IMR-90 (cell line): ENCODE measurements at places on chromosomes 3 and 15. TPM values are rescaled to one million over a fixed set of nuclear protein-coding genes. Genes with fewer than 3 reads are reported as not detected.

DNA sequence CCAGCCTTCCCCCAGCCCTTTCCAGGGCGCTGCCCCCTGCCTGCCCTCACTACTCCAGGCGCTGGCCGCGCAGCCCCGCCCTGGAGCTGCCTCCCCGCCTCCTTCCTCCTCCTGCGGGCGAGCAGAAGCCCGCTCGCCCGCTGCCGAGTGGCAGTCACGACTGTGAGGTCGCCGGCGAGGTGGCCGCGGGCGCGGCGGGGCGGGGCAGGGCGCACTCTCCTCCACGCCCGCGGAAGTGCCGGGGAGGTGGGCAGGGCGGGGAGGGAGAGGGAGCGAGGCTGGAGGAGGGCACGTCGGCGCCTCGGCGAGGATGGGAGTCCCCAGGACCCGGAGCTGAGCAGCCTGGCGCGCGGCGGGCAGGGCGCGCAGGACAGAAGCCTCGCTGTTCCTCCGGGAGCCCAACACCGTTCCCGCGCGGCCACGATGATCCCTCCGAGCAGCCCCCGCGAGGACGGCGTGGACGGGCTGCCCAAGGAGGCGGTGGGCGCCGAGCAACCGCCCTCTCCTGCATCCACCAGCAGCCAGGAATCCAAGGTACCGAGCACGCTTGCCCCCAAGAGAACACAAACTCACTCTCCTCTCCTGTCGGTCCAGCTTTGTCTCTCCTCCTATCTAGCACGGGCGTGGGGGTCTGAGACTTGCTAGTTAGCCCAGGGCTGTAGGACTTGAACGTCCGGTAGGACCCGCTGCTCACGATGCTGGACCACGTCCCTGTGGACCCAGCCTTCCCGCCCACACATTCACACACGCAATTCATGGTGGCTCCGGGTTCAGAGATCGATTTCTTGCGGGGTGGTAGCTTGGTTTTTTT, at the start of gene STAC:
Gene STAC, plus strand, starts transcription at position 284 of the 811 bp plus-strand sequence. Its CDS starts 140 bp downstream, at position 424.
- DNase-seq: no peak

- no peak for DNase-seq
Measured at GRCh38 chr3:2484162-2485026, 385.7 kb downstream of the CNTN4 start.

- DNase-seq: no peak
Measured at GRCh38 chr3:57252404-57252803, 24.9 kb downstream of the APPL1 start.

GRCh38 chr3:46013316-46014094, 13.8 kb downstream of the XCR1 start:
- no peak for DNase-seq

- DNase-seq: no peak
Measured at GRCh38 chr3:66454464-66454859, 46.4 kb downstream of the LRIG1 start.

GRCh38 chr3:190558796-190559195, 44.9 kb downstream of the IL1RAP start:
- DNase-seq: no peak

- peak; percentile 79 for DNase-seq
Measured at GRCh38 chr15:40104865-40105516, 3.7 kb downstream of the BMF start.

GRCh38 chr3:141078200-141078599, 27.1 kb downstream of the SPSB4 start:
- no peak for DNase-seq

GRCh38 chr3:122992676-122993075, 34.9 kb downstream of the SEMA5B start:
- DNase-seq: no peak

- DNase-seq: peak; percentile 61
Measured at GRCh38 chr3:11624161-11624560, 19.6 kb downstream of the VGLL4 start.

- DNase-seq: no peak
Measured at GRCh38 chr3:111769992-111770352, 89.1 kb upstream of the PHLDB2 start.

- DNase-seq: no peak
Measured at GRCh38 chr3:3461317-3461716, 281.8 kb upstream of the CRBN start.

DNA sequence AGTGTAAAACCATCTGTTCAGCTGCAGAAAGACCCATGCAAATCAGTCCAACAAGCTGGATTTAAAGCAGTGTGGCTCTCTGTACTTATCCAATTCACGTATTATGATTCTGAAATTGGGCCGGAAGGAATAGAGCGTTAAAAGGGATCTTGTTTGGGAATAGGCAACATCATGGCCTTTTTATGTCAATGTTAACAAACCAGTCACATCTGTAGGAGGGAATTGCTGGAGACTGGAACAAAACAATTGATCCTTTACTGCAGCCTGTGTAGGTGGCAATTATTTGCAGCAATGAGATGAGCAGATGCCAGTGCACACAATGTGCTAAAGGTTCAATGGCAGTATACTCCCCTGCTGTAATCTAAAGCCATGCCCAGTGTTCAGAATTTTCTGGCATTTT, 887.4 kb upstream of the ROBO1 start:
- DNase-seq: no peak

DNA sequence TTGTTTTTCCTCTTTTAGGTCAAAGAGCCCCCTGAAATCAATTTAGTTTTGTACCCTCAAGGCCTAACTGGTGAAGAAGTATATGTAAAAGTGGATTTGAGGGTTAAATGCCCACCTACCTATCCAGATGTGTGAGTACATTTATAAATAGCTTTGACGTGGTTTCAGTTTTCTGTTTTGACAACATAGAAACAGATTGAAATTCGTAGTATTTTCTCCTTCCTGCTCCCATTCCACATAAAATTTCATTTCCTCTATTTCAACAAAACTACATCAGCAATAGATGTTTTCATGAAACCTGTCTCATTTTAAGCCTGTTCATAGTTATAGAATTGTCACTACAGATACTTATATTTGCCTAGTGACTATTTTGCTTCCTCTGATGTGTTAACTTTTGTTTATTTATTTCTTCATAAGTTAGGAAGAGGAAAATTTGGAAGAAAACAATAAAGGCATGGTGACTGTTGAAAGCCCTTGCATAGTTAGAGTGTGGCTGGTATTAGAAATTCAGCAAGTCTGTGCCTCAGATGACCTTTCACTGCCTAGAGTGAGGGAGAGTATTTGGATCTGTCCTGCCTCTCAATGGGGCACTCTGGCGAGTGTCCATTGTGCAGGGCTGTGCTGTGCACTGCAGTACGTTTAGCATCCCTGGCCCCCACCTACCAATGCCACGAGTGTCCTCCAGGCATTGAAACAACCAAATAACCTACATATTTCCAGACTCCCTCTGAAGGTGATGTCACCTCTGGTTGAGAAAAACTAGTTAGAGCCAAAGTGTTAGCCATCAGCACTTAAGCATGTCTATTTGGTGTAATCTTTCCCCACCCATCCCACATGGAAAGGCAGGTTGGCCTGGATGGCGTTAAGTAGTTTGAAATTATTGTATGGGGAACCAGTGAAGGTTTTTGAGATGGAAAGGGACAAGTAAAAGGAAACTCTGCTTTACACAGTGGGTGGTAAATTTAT, 5.9 kb downstream of the EIF2AK4 start:
- no peak for DNase-seq

- no peak for DNase-seq
Measured at GRCh38 chr3:190004656-190005055, 116.0 kb downstream of the P3H2 start.

- no peak for DNase-seq
Measured at GRCh38 chr15:44782516-44782915, 46.2 kb downstream of the TRIM69 start.

GRCh38 chr3:61848885-61849284, 287.5 kb downstream of the PTPRG start:
- DNase-seq: peak; percentile 72

- no peak for DNase-seq
Measured at GRCh38 chr3:25386686-25387255, 41.3 kb upstream of the RARB start.

DNA sequence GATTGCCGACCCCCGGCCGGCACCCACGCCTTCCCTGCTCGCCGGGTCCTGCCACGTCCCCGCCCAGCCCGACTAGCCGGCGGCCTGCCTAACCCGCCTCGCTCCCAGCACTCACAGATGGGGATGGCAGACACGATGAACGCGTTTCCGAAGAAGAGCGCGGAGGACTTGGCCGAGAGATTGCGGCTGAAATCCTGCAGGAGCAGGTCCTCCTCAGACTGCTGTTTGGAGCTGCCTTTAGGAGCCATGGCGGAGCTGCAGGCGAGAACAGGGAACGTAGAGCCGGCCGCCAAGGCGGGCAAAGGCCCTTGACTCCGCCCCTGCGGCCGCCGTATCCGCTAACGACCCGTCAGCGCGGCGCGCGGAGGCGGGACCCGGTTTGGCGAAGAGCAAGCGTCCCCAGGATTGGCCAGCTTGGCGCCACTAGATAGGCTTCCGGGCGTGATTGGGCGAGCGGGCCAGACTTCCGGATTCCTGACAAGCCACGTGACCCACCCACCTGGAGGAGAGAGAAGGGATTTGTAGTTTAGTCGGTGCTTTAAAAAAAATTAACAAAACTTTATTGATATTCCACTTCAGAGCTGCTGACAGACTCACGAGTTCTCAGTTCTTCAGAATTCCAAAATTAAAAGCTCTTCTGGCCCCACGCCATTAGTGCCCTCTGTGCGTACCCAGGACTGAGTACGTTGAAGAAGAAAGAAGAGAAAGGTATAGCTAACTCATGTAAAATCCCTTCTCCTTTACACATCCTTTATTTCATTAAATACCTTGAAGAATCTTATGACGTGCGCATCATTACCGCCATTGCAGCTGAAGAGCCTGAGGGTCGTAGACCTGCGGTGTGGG, at the start of gene SSR3:
Gene SSR3, minus strand, starts transcription at position 276 of the 846 bp plus-strand sequence. Its CDS starts 28 bp downstream, at position 248.
- peak; percentile 100 for DNase-seq

The RAB27A gene
- 12.1 and 13.7 TPM in 2 replicates for polyA plus RNA-seq

The BCL2A1 gene
- 2.2 and 2.3 TPM in 2 replicates for polyA plus RNA-seq

The THOC7 gene
- polyA plus RNA-seq: 43.5 and 55.9 TPM in 2 replicates

The GPR149 gene
- not detected in 2 replicates for polyA plus RNA-seq

The IL17RC gene
- polyA plus RNA-seq: 28.3 and 29.9 TPM in 2 replicates

The CFAP91 gene
- not detected in 2 replicates for polyA plus RNA-seq

The C3orf38 gene
- 9.2 and 11.1 TPM in 2 replicates for polyA plus RNA-seq

The ASB14 gene
- polyA plus RNA-seq: not detected in 2 replicates

The C2CD4A gene
- not detected in 2 replicates for polyA plus RNA-seq

The SLC6A20 gene
- not detected in 2 replicates for polyA plus RNA-seq

The ZBBX gene
- polyA plus RNA-seq: not detected in 2 replicates
